Glomerular endothelial cell (primary cell): ENCODE measurements at places on chromosomes 11 and 22. TPM values are rescaled to one million over a fixed set of nuclear protein-coding genes. Genes with fewer than 3 reads are reported as not detected.

DNA sequence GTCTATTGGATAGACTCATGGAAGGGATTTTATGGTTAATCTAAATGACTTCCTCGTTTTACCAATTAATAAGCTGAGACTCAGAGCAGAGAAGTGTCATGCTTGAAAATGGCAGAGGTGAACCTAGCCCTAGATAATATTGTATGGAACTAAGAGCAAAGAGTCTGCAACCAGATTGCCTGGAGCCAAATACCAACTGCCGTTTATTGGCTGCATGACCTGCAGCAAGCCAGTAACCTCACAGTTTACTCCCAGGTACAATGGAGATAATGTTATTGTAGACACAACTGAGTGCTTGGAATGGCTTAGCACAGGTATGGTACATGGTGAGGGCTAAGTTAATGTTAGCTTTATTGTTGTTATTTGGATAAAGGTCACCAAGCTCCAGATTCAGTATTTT is 84.6 kb upstream of the FAT3 start:
- no peak for DNase-seq

GRCh38 chr11:44400431-44400830 is 90.5 kb upstream of the ALX4 start:
- no peak for DNase-seq

DNA sequence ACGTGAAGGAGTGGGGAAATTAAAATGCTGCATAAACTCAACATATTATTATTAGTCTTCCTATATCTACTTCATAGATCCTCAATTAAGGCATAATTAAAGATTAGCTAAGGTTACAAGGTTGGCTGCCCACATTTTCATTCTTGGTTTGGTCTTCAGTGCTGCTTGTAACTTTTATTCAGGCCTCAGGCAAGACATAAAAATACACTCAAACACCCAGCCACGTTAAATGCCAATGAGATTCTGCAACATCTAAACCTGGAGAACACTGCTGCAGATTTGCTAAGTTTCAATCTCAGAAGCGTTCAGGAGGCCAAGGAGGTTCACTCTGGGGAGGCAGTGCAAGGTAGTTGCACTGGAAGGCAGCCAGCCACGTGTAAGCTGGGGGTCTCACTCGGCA is 358.7 kb upstream of the NARS2 start:
- no peak for DNase-seq

The SYVN1 gene
- total RNA-seq = 23.3 and 38.4 TPM in 2 replicates

The DDI1 gene
- not detected in 2 replicates for total RNA-seq

- DNase-seq = no peak
Measured at GRCh38 chr11:86464509-86465221, 90.0 kb downstream of the CCDC81 start.

The MOGAT2 gene
- not detected in 2 replicates for total RNA-seq
